DND-41 (cell line): ENCODE measurements at places on chromosomes 16 and 17.

GRCh38 chr17:57355090-57355859 is 99.0 kb downstream of the MSI2 start:
- no peak overlapping the region for H3K4me3 ChIP-seq
- H3K36me3 ChIP-seq: peaks cover 90% of the 10 kb centered on the region
- peaks cover 90% of the 10 kb centered on the region for H3K4me1 ChIP-seq
- peak overlapping the region; percentile 67 for H3K27ac ChIP-seq

GRCh38 chr16:56800355-56800754 is 64.7 kb upstream of the SLC12A3 start:
- H3K4me3 ChIP-seq: no peak overlapping the region
- no peaks in the 10 kb centered on the region for H3K27me3 ChIP-seq
- H3K27ac ChIP-seq: no peak overlapping the region
- peaks cover 36% of the 10 kb centered on the region for H3K36me3 ChIP-seq
- H3K4me1 ChIP-seq: no peaks in the 10 kb centered on the region

DNA sequence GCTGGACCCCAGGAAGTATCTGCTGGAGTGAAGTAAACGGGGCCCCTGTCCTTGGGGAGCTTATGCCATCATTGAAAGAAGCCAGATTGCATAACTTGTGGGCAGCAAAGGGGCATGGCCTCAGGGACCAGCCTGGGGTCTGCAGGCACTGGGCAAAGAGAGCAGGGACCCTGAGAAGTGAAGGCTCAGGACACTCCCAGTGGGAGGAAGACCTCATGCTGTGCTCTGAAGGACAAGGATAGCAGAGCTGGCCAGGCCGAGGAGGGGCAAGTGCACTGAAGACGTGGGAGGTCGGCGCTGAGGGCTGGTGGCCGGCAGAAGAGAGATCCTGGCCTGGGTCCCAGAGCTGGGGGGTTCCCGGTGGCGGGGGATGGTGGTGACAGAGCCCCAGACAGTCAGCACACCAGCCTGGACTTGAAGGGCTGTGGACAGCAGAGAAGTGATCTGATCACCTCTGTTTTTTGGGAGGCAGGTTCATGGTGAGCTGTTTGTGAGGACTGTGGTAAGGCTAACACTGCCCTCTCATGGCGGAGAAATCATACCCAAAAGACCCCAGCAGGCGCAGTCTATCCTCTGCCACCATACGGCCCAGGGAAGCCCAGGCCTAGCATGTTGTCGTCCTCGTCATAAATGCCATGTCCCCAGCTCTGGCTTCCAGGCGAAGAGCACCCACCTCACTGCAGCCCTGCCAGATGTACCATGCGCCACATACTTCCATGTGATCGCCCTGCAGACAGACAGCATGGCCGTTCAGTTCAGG is 7.1 kb upstream of the CNP start:
- no peak overlapping the region for H3K27ac ChIP-seq
- peaks cover 4% of the 10 kb centered on the region; the same call in 1 of the 2 replicates for H3K4me1 ChIP-seq
- peak; percentile 22 for DNase-seq

GRCh38 chr17:48543854-48544348 is 1.0 kb downstream of the HOXB2 start:
- no peak overlapping the region for H3K27ac ChIP-seq
- no peaks in the 10 kb centered on the region for H3K36me3 ChIP-seq

- DNase-seq: peak; percentile 79
- H3K27ac ChIP-seq: peak overlapping the region; percentile 46
- H3K4me1 ChIP-seq: peaks cover 19% of the 10 kb centered on the region
- no peak overlapping the region for H3K4me3 ChIP-seq
- no peaks in the 10 kb centered on the region for H3K27me3 ChIP-seq
These were observed 15.6 kb upstream of the CBFA2T3 start for GRCh38 chr16:88992351-88993165.

- H3K4me3 ChIP-seq: peak within 1 kb of the TSS; percentile 92
- H3K27me3 ChIP-seq: no peaks in the 10 kb centered on the region
- peak; percentile 98 for DNase-seq
These were observed at the start of gene MYBBP1A for GRCh38 chr17:4554997-4555799. Gene MYBBP1A (minus strand): TSS chr17:4555384. CDS start chr17:4555324, 60 bp downstream.

GRCh38 chr16:20107083-20107482 is 33.4 kb upstream of the GPR139 start:
- no peaks in the 10 kb centered on the region for H3K36me3 ChIP-seq
- H3K4me3 ChIP-seq: no peak overlapping the region
- H3K27ac ChIP-seq: no peak overlapping the region
- no peak for DNase-seq
- H3K27me3 ChIP-seq: no peaks in the 10 kb centered on the region
- no peaks in the 10 kb centered on the region for H3K4me1 ChIP-seq

DNA sequence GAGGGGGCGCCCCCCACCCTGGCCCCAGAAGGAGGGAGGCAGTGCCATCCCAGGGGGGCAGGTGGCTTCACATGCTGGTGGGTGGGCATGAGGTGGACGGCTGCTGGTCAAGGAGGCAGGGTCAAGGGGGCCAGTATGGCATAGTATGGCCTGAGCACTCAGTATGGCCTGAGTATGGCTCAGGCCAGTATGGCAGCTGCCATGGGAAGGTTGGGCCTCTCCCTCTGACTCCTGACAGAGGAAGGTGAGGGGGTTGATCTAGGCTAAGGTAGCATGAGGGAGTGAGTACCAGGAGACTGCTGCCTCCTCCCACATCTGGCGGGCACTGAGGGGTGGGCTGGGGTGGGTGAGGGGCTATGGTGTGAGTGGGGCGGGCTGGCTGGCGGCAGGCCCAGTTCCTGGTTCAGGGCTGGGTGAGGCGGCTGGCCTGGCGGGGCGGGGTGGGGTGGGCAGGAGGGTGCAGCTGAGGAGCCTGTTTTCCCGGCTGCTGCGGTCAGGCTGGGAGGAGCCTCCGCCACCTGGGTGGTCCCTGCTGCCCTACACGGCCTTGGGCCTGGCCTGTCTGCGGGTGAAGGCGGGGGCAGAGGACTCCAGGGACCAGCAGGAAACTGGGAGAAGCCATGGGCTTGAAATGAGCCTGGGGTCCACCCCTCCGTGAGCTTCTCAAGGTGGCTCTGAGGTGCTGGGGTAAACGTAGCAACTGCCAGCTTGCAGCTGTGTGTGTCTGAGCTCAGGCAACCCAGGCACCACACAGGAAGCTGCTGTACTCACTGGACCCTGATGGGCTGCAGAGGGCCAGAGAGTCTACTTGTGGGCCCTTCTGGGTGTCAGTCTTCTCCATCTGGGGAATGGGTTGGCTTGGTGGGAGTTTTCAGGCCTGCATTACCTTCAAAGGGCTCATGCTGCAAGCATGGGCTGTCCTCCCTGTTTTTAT is 57.0 kb downstream of the RAI1 start:
- no peak for DNase-seq
- H3K27ac ChIP-seq: no peak overlapping the region
- H3K4me1 ChIP-seq: no peaks in the 10 kb centered on the region
- H3K4me3 ChIP-seq: no peak overlapping the region
- H3K36me3 ChIP-seq: no peaks in the 10 kb centered on the region; the same call in 1 of the 2 replicates

DNA sequence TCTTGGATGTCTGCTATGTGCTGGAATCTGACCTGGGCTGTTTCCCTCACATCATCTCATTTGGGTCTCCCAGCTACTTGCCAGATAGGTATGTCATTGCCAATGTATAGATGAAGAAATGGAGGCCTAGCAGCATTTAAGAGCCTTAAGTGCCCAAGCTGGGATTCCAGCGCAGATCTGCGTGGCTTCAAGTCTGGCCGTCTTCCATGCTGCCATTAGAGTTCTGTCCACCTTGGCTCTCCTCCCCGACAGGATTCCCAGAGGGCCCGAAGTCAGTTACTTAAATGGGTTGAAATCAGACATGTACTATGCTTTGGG is 33.0 kb upstream of the CCR7 start:
- no peak for DNase-seq
- no peaks in the 10 kb centered on the region for H3K4me1 ChIP-seq
- H3K36me3 ChIP-seq: no peaks in the 10 kb centered on the region
- no peak overlapping the region for H3K27ac ChIP-seq
- no peaks in the 10 kb centered on the region for H3K27me3 ChIP-seq
- H3K4me3 ChIP-seq: no peak overlapping the region

GRCh38 chr16:72787514-72788268 is 260.2 kb downstream of the ZFHX3 start:
- peaks cover 32% of the 10 kb centered on the region for H3K36me3 ChIP-seq
- H3K4me1 ChIP-seq: no peaks in the 10 kb centered on the region
- no peaks in the 10 kb centered on the region for H3K27me3 ChIP-seq
- H3K4me3 ChIP-seq: no peak overlapping the region

GRCh38 chr16:76474048-76474447 is 196.8 kb downstream of the CNTNAP4 start:
- H3K27me3 ChIP-seq: no peaks in the 10 kb centered on the region
- no peak overlapping the region for H3K4me3 ChIP-seq
- DNase-seq: no peak

- H3K4me3 ChIP-seq: no peak overlapping the region
- no peaks in the 10 kb centered on the region for H3K36me3 ChIP-seq
- H3K27ac ChIP-seq: no peak overlapping the region
- H3K4me1 ChIP-seq: no peaks in the 10 kb centered on the region; the same call in 1 of the 2 replicates
- no peaks in the 10 kb centered on the region for H3K27me3 ChIP-seq
- no peak for DNase-seq
These were observed 55.1 kb upstream of the PABPN1L start for GRCh38 chr16:88921591-88921990.

- H3K4me1 ChIP-seq: peaks cover 6% of the 10 kb centered on the region; the same call in 1 of the 2 replicates
- no peaks in the 10 kb centered on the region for H3K27me3 ChIP-seq
- no peak for DNase-seq
- H3K27ac ChIP-seq: no peak overlapping the region
- no peak overlapping the region for H3K4me3 ChIP-seq
These were observed 31.4 kb downstream of the ANKRD11 start for GRCh38 chr16:89458967-89459366.
